ENCODE measurements at places on chromosomes 1 and 21.

DNA sequence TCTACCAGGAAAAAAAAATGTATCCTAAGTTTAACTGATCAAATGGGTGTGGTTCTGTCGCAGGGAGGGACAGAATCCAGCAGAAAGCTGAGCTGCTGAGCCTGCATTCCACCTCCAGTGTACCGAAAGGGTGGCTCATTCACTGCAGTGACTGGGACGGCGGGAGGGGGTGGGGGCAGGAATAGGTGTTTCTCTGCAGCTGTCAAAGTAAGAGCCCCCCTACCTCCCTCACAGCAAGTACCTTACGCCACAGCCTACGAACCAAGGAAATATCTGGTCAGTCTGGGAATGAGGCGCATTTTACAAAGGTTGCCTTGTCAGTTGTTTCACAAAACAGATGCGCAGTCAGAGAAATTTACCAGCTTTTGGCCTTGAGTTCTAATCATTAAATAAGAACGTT lies 1.7 kb downstream of the S100B start:
- no peak for ATAC-seq

GRCh38 chr1:210989905-210990304 lies 144.0 kb downstream of the KCNH1 start:
- ATAC-seq, result no peak

DNA sequence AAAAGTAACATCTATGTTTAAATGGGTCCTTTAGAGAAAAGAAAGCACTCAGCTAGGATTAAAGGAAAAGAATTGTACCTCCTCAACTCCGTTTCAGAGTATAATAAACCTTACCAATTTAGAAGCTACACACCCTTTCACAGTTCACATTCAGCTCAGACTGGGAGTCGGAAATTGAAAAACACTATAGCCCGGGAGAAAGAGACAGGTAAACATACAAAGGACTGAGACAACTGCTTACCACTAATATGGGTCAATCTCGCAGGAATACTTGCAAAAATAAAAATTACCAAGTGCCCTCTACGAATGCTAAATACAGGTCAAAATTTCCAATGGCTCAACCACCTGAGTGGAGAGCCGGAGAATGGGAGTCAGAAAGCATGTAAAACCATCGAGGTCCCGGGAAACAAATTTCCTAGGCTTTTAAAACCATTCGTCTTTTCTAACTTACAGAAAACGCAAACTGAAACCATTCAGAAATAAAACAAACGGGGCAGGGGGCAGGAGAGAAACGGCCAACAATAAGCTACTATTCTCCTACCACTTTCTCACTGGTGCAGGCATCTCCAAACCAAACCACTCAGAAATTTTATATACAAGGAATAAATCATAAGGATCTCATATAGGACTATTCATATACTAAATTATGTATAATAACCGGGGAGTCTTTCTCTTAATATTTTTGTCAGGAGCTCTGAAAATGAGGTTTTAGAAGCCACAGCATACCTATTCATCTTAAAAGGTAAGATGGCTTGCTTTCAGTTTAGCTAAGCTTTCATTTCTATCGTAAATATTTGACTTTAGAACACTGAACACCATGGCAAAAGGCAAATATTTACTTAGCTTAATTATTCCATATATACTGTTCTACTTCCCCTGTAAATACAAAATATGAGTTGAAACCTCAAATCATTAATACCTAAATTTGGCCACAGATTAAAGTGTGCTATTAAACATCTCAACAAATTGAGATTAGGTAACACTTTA lies 136.5 kb downstream of the RERE start:
- ATAC-seq, result peak; percentile 42

DNA sequence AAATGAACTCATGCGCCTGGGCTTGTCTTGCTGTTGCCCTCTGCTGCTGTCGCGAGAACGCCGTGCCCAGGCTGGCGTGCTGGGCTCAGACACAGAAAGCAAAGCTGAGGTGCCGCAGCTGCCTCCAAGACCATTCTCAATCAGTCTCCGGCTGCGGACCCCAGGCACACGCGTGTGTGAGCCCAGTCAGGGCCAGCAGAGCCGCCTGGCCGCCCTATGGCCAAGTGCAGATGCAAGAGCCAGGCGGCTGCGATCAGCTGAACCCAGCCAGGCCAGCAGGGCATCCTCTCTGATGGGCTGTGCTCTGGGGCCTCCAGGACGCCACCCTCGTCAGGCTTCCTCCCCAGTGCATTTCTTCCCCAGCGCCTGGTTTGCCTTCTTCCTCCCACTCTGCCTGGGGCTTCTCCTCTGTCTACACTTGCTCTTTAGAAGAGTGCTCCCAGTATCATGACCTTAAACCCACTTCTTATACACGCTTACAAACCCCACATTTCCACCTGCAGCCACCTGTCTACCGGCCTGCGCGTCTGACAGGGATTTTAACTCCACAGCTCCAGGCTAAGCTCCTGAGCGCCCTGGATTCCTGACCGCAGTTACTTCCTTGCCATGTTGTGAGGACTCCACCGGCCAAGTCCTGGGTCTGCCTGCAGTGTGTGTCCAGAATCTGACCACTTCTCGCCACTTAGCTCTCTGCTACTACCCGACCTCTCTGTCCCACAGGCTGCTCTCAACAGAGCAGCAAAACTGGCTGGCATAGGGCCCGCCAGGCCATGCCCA lies 21.7 kb upstream of the LRRC47 start:
- ATAC-seq, result no peak

DNA sequence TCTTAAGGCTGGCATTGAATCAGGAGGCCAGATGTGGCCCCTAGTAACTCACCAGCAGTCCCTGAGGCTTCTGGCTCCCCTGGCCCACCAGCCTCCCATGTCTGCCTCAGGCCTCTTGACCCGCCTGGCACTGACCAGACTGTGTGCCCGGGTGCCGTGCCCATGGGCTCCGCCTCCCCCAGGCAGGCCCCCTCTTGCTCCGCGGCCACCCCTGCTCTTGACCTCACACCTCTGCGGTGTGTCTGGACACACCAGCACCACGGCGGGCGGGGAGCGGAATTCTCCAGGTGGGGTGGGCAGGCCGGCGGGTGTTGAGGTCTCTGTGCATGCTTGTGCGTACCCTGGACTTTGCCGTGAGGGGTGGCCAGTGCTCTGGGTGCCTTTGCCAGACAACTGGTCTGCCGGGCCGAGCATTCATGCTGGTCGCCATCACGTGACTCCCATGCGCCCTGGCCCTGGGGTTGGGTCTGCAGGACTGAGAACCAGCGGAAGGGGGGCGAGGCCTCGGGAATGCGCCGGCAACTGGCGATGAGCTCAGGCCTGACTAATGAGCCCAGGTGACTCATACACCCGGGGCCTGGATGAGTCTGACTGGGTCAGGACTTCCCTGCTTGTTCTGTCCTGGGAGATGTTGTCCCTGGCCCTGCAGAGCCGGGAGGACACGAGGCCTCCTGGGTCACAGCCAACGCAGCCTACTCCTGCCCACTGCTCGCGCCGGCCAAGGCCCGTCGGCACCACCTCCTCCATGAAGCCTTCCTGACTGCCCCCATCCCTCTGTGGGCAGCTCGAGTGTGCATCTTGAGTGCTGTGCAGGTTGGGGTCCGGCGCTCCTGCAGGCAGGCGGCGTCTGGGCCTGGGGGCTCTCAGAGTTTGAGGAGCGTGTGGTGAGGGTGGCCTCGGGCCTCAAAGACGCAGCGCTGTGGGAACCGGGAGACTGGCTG lies 22.6 kb downstream of the COL18A1 start:
- no peak for ATAC-seq

DNA sequence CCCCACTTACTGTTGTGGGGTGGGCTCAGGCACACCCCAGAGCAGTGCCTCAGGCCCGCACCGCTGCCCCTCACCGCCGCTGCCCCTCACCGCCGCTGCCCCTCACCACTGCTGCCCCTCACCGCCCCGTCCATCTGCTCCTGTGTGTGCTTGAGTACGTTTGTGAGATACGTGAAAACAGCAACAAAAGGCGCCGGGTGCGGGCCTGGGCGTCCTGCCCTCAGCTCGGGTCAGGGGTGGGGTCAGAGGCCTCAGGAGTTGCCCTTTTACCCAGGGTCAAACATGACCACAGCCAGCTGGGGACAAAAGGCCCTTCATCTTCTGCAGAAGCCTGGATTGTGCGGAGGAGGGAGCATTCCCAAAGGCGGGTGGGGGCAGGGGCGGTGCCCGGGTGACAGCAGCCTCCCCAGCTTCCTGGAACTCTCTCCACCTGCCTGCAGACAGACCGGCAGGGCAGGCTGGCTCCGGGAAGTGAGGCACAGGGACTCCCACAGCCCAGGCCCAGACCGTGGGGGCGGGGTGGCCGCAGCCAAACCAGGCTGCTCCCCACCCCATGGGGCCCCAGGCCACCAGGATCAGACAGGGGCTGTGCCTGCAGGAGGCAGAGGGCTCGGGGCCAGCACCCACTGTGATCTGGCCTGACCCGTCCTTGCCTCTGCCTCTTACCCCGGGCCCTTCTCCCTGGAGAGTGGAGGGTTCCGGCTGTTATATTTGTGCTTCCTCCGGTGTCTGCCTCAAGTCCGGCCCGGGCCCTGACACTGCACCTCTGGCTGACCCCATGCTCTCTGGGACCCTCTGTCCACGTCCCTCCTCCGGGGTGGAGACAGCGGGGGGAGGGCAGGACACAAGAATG lies 2.3 kb upstream of the VWA1 start:
- no peak for ATAC-seq

- no peak for ATAC-seq
Measured at GRCh38 chr1:71785450-71785849, 496.9 kb downstream of the NEGR1 start.

- no peak for ATAC-seq
Measured at GRCh38 chr1:24438423-24438901, 22.9 kb downstream of the NIPAL3 start.

DNA sequence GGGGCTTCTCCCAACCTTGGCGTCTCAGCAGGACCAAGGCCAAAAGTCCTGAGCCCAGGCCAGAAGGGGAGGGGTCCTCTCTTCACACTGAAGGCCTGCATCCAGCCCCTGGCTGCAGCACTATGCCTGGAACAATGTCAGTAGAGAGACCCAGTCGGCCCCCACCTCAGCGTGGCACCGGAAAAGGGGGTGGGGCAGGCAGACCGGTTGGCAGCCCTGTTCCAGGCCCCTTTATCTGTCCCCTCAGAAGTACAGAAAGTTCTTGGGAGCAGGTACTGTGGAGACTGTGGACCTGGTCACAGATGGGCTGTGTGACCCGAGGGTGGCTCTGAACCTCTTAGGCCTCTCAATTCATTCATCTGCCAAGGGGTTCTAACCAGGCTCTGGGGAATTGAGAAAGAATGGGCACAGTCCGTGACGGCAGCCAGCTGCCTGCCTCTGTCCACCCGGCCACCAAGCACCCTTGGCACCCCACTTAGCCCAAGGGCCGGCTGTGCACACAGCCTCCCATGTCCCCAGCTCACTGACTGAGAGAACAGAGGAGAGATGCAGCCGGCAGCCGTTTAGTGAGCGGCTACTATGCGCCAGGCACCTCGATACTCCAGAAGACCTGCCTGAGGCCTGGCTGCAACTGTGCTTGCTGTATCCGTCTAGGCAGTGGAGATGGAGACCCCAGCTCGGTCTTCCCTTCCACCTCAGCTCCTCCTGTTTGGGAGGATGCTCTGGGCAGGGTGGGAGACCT lies 23.9 kb downstream of the RUNX3 start:
- ATAC-seq, result no peak

- peak; percentile 75 for ATAC-seq
Measured at GRCh38 chr1:169427081-169427641, at the start of gene CCDC181. Gene CCDC181 (minus strand): TSS chr1:169427474. CDS start chr1:169424927, 2,547 bp downstream.

- no peak for ATAC-seq
Measured at GRCh38 chr1:98057236-98057910, 136.5 kb upstream of the DPYD start.

DNA sequence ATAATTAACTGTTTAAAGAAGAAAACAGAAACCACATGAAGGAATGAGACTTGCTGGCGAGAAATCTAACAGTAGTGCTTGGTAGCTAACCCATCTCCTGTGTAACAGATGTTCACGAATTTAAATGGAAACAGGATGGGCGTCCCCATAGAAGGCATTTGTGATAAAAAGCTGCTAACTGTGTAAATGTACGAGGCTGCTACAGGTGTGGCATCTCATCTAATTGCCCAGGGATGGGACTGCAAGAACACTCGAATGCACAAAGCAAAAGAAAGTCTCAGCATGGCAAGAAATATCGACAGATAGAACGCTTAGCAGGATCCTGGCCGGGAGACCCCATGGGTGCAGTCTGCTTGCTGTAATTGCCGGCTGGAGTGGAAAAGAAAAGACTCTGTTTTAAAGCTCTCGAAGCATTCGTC lies 112.7 kb downstream of the RUNX1 start:
- ATAC-seq, result peak; percentile 3

- no peak for ATAC-seq
Measured at GRCh38 chr1:13517193-13517812, 3.5 kb upstream of the LRRC38 start.

- ATAC-seq, result peak; percentile 66
Measured at GRCh38 chr1:2233997-2234761, 6.1 kb downstream of the SKI start.

GRCh38 chr1:61004262-61005003 lies 77.9 kb upstream of the NFIA start:
- no peak for ATAC-seq

DNA sequence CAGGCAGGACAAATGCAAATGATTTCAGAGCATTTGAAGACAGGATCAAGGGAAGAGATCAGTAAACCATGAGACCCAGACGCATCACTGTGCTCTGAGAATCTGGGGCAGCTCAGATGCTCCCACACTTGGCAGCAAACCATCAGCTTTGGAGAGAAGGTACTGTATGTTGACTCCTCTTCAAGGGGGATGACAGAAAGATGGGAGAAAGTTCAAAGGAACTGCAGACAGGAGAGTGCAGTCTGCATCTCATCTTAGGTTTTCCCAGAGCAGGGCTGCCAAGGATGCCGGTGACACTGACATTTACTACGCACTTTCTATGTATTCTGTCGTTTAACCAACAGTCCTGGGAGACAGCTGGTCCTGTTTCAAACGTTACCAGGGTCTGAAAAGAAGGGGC lies 35.8 kb downstream of the OLFML2B start:
- no peak for ATAC-seq

DNA sequence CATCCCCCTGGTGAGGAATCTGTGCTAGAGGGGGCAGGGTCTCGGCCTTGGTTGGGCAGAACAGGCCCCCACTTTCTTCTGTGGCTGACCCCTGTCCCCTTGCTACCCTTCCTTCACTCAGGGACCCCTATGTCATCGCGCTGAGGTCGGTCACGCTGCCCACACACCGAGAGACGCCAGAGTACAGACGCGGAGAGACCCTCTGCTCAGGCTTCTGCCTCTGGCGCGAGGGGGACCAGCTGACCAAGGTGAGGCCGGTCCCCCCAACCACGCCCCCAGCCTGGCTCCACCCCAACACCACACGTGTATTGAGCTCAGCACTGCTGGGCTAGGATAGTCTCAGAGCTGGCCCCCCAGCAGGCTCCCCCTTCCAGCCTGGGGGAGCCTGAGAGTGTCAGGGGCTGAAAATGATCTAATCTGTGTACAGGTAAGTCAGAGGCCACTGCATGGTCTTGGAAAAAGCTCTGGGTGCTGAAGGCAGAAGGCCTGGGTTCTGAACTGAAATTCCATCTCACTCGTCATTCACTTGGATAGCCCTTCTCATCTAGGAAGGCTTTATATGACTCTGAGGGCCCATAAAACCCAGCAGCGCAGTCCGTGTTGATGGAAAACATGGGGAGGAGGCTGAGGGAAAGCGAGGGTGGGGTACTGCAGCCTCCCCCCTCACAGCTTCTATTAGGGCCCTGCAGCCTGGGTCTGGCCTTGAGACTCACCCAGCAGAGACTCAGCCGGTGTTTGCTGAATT lies 15.3 kb downstream of the FAM151A start:
- ATAC-seq, result no peak
